ENCODE measurements at places on chromosomes 1 and 21.

GRCh38 chr1:171792656-171793369, 11.4 kb downstream of the METTL13 start:
- DNase-seq = no peak

- peak; percentile 25 for DNase-seq
Measured at GRCh38 chr1:179077396-179077795, 4.5 kb upstream of the TOR3A start.

- peak; percentile 46 for DNase-seq
Measured at GRCh38 chr1:208834381-208835096, 590.4 kb upstream of the PLXNA2 start.

- DNase-seq = peak; percentile 24
Measured at GRCh38 chr1:48493970-48494769, 22.2 kb upstream of the SPATA6 start.

GRCh38 chr1:213083112-213083445, 32.0 kb downstream of the RPS6KC1 start:
- DNase-seq = peak; percentile 60

DNA sequence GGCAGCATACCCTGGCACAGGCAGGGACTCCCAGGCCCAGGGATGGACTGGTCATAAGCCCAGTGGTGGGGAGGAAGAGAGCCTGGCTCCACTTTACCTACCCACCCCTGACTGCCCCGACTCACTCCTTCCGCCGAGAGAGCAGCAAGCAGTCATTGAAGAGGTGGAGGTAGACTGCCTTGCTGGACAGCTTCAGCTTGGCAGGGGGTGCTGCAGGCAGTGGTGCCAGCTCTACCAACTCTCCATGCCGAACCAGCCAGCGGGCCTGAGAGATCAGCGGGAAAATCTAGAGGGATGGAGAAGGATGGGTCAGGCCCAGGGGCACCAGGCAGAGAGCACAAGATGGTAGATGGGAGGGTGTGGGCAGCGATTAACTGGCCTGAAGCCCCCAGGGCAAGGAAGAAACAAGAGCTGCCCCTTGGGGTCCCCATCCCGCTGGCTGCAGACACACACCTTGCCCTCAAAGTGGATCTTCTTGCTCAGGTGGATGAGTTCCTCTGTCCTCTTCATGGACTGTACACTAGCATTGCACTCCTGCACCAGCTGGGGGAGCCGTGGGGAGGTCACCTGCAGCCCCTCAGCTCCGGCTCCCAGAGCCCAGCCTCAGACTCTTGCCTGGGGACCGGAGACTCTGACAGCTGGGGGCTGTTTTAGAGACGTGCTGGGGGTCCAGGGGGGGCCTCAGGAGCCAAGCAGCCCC, 7.7 kb downstream of the ARHGEF19 start:
- peak; percentile 49 for DNase-seq

- no peak for DNase-seq
Measured at GRCh38 chr1:70077066-70077465, 128.3 kb downstream of the LRRC40 start.

DNA sequence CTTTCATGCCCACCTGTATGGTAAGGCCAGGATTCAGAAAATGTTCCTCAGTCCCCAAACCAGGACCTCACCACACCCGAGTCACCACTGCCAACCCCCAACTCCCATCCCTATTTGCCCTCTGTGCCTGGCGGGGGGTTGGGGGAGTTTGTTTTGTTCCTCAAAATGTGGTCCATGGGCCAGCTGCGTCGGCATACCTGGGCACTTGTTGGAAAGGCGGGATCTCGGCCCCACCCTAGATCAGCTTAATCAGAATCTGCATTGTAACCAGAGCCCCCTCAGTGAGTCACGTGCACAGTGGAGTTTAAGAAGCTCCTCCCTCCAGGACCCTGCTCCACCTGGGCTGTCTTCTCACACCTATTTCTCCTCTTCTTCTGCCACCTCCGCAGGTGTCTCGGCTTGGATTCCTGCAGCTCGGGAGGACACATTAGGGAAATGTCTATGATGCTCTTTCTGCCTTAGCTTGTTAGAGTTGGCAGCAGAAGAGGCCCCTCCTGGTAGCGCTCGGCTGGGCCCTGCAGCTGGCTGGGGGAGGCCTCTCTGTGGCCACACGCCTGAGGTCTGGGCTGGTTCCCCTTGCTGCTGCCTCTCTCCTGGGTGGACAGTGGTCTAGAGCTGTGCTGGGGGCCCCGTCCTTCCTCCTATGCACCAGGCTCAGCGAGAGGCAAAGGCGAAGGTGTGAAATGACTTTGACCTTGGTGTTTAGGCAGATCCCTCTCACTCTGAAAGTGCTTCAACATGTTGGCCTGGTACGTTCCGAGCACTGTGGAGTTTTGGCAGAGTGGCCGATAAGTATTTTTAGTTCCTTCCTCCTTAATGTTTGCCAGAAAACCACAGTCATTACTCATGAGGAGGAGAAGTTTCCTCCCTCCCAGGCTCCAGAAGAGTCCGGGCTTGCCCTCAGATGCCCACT, 41.8 kb upstream of the CAMTA1 start:
- peak; percentile 93 for DNase-seq

DNA sequence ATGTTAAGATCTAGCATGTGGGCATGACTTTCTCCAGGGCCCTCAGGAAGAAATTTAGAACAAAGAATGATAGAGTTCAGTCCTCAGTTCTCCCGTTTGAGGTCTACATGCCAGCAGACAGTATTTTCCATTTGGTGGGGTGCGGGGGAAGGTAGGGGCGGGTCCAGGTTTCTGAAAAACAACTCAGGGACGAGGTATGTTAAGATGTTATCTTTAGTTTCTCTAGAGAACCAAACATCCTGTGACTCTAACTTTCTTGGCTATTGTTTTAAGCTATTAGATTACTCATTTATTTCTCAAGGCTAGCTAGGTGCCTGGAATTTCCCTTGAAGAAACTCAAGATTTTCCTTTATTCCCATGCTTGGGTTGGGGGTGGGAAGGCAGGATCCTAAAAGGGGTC, 42.3 kb upstream of the SYT14 start:
- peak; percentile 91 for DNase-seq

DNA sequence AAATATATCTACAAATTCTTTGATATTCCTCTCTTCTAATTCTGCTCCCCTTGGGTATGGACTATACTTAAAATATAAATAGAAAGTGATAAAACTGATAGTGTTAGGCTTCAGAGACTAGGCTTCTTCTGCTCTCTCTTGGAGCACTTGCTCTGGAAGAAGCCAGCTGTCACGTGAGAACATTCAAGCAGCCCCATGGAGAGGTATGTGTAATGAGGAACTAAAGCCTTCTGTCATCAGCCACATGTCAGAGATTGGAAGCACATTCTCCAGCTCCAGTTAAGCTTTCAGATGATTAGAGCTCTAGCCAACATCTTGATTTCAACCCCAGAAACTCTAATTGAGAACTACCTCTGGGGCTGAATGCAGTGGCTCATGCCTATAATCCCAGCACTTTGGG, 34.3 kb downstream of the XKR8 start:
- DNase-seq = no peak

DNA sequence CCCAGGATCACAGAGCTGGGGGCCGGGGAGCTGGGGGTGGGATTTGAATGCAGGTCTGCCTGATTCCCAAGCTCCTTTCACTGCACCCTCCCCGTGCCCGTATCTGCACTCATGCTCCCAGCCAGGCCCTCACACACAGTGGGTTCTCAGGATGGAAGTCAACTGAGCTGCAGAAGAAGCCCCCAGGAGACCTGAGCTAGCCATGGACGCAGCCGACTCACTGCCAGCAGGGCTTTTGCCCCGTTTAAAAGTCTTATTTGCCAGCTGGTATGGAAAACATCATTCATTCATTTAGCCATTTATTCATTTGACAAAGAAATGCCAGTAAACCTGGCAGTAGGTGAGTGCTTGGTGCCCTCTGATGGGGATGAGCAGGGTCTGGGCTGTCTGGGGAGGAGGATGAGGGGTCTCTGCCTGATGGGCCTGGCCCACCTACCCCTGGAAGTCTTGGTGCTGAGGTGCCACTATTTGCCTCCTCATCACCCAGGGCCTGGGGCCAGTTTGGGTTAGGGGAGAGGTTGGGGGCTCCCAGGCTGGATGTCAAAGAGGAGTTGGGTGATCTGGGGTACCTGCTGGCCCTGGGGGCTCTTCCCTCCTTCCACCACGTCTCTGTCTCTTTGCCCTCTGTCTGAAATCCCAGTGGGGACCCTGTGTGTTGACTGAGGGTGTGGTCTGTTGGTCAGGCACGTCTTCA, 2.8 kb downstream of the TNFRSF1B start:
- DNase-seq = no peak

GRCh38 chr1:67608661-67609576, 76.1 kb upstream of the GADD45A start:
- DNase-seq = no peak

DNA sequence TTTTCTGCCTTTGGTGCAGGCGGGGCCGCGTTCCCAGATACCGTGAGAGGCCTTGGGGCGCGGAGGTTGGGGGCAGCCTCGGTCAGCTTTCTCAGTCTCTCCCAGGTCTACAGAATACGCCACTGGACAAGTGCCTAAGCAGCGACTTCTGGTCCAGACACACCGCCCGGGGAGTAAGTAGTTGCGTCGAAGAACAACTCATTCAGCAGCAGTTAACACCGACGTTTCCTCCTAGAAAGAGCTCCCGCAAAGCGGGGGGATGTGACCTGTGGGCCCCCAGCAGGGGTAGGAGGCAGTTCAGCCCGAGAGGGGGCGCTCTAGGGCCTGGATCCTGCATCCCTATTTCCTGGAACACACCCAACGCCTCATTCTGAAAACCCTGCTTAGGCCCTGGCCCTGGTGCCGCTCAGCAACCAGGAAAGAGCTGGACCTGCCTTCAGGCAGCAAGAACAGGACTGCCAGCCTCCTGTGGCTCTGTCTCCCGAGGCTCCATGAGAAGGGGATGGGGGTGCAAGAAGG, 6.5 kb upstream of the BARHL2 start:
- DNase-seq = no peak

GRCh38 chr1:51058858-51059257, 43.2 kb upstream of the C1orf185 start:
- DNase-seq = peak; percentile 48
